Astrocyte of the hippocampus (primary cell): ENCODE measurements at places on chromosomes 4 and X.

DNA sequence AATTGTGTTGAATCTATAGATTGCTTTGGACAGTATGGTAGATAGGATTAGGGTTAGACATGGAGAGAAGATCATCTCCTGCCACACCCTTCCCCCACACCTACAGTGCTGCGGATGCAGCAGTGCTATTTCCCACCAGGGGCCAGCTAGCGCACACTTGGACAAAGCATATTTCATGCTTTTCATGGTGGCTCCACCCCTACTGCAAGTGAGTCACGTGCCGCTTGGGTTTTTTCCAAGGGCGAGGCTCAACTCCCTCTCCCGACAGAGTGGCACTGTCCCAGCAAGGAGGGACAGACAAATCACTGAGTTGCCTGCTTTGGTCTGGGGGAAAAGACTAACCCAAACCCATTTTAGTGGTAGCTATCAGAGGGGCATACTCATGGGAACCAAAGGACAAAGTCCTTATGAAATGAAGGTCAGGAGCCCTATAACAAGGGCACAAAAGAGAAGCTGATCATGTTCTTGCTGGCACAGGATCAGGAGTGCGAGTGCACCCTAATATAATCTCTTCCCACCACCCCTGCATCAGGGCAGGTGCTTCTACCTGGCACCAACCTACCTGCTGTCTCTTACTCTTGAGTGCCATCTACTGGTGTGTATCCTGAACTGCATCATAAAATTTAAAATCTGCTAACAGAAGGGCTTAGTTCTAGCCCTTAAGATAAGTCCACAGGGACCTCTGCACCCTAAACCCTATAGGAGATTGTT is 55.1 kb upstream of the PGAM4 start:
- no peak for DNase-seq

DNA sequence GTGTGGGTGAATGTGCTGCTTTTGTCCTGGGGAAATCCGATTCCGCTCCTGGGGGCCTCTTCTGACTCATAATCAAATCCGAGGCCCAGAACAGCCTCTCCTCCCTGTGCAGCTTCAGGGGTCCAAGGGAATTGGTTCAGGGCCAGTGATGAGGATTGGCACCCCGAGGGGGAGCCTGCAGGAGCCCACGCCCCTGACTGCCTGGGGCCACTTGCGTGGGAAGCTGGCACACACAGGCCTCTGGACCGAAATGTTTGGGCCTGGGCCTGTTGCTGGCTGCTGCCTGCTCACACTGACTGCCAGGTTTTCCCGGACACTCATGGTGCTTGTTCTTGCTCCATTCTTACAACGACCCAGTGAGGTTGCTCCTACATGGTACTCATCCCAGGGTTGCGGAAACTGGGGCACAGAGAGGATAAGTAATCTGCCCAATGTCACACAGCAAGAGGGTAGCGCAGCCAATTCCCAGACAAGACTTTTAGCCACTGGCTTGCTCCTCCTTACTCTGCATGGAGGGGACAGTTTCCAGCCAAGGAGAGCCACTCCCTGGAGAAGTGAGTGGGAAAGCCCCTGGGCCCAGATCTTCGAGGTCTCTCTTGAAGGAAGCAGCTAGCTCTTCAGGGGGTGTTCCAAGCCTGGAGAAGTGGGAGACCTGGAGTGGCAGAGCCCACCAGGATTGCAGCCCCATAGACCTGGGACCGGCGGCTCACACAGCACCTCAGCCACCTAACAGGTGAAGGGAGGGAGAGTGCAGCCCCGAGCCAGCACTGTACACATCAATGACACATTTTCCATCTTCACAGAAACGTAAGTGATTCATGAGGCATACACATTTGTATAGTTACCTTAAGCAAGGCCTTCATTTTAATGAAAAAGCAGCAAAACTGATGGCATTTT is 20.3 kb downstream of the CFAP99 start:
- peak; percentile 52 for DNase-seq

- peak; percentile 44 for DNase-seq
Observed at GRCh38 chr4:158259955-158260575, 49.8 kb downstream of the TMEM144 start.

DNA sequence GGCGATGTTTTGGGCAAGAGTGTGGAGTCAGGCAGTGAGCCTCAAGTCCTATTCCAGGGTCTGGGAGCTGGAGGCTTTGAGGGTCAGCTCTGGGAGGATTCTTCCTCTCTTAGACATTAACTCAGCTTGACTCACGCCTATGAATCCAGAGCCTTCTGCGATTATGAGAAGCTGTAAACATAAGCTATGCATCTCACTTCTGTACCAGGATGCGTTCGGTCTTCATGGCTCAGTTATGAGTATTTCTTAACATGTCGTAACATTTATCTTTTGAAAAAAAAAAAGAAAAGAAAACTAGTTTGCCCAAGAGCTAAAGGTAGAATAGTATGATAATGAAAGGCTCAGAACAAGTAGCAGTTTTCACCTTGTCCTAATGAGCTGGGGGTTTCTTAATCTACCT is 4.6 kb downstream of the SHROOM2 start:
- DNase-seq: no peak

- DNase-seq: no peak
Observed at GRCh38 chr4:44725726-44726037, 674 bp downstream of the GNPDA2 start.

- peak; percentile 16 for DNase-seq
Observed at GRCh38 chr4:69800599-69800998, 40.2 kb upstream of the SULT1B1 start.
